ENCODE measurements at places on chromosomes 12 and 14. TPM values are rescaled to one million over a fixed set of nuclear protein-coding genes. Genes with fewer than 3 reads are reported as not detected.

NTF3 gene
- total RNA-seq = not detected

DDHD1 gene
- total RNA-seq = 18.3 TPM

ALDH2 gene
- not detected for total RNA-seq

TGM1 gene
- total RNA-seq = 16.9 TPM

MYBPC1 gene
- 0.70 TPM for total RNA-seq

FAM222A gene
- 0.19 TPM for total RNA-seq

CLEC2A gene
- total RNA-seq = not detected

FGF6 gene
- total RNA-seq = not detected

TSPAN9 gene
- 12.6 TPM for total RNA-seq

DRAM1 gene
- 8.7 TPM for total RNA-seq

DDN gene
- total RNA-seq = 0.28 TPM

C12orf54 gene
- total RNA-seq = 1.9 TPM

SNW1 gene
- 122 TPM for total RNA-seq

ANO2 gene
- total RNA-seq = not detected

MIP gene
- not detected for total RNA-seq
